ENCODE measurements at places on chromosomes 7 and 10.
A peak's percentile ranks its signal among the peaks of the same experiment; 100 is the strongest.

GRCh38 chr7:31003097-31003496 lies 39.3 kb downstream of the GHRHR start:
- DNase-seq, result no peak

DNA sequence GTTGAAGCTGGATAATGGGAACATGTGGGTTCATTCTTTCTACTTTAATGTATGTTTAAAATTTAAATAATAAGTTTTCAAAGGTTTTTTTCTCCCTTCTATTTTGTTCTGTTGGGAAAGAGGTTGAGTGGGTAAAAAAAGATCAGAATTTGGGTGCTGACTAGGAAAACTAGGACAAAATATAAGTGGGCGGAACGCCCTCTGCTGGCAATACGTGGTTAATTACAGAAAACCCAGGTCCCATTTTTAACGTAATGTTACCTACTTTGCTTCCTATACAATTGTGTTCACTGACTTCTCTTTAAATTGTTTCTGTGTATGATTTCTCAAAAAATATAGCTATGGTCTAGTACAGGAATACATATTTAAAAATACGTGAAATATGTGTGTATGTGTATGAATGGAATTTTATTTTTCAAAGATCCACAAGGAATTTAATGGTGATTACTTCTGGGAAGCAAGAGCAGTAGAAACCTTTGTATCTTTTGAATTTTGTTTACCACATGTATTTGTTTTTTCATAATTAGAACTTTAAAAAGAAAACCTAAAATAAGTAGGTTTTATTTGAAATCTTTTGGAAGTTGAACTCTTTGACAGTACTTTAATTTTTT lies 8.7 kb downstream of the ECD start:
- peak; percentile 65 for DNase-seq

- no peak for DNase-seq
These were observed 21.6 kb upstream of the NUP205 start for GRCh38 chr7:135536150-135536549.

DNA sequence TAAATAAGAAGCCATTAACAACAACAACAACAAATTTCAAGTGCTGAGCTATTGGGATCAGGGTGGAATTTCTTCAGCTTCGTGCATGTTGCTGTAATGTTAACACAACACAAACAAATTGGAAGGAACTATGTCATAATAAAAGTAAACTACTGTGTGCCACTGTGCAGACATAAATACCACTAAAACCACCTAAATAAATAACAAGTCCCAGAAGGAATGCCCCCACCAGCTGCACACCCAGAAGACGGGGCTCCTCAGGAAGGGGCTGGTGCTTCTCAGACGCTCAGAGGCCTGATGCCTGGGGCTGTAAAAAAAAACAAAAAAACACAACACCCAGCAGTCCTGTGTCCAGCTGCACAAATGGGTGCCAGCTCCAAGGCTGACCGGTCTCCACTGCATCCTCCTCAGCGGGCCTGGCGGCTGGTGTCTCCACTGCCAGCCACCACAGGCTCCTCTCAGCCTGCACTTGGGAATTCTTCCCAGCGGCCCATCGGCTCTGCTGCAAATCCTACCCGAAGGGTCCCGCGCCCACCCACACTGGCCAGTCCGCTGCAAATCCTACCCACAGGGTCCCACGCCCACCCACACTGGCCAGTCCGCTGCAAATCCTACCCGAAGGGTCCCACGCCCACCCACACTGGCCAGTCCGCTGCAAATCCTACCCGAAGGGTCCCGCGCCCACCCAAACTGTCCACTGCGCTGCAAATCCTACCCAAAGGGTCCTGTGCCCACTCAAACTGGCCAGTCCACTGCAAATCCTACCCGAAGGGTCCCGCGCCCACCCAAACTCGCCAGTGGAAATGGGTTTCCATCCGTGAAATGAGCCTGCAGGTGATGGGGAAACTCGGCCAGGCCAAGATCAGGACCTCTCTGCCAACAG lies 35.8 kb upstream of the DNAAF5 start:
- DNase-seq, result no peak

GRCh38 chr7:152862856-152863255 lies 103.3 kb downstream of the ACTR3B start:
- DNase-seq, result no peak

- DNase-seq, result no peak
These were observed 30.2 kb downstream of the WDR86 start for GRCh38 chr7:151379534-151380198.

DNA sequence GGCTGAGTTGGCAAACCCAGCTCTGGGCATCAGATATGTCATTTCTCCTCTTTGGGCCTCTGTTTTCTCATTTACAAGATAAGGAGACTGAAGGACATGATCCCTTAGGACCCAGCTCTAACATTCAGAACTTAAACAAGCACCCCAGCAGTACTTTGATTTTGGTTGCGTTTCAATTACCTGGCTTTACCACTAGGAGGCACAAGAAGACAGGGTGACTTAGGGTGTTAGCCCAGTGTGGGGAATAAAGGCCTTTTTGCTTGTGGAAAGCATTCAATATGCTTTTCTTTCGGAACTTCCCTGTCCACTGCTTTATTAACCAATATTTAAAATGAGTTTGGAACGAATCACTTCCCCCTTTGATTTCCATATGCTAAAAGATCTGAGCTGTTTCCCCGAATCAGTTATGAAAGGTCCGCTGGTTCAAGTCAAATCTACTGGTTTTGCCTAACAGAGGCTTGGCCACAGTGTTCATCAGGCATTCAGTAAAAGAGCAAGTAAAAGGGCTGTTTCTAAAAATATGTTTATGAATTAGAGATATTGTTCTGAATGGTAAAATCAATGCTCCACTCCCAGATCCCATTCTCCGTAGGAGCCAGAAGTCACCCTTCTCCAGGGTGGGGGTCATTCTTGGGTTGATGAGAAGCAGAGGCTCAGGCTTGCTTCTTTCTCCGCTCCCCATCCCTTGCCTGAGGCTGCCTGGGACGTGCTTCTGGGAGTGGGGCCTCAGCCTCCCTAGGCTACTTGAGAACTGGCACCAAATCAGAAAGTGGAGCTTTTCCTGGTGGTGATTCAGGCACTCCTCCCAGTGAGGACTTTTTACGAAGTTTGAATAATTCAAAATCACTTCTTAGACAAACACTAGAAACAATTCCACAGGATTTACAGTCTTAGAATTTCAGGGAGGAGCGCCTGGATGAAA lies 105.5 kb downstream of the MYOF start:
- DNase-seq, result peak; percentile 80

DNA sequence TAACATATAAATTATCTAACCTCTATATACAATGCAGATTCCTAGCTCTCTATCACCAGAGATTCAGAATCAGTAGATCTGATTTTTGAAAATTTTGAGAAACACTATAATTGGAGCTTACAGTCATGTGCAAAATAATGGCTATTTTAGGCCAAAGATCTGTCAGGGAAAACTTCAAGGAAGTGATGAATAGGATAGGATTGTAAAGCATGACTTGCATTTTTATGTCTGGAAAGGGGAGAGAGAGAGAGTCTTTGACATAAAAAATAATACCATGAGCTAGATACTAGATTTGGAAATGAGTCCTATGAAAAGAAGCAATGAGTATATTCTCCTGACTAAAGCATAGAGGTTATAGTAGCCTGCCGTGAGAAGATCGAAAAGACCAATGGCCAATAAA lies 181.1 kb downstream of the SDHAF3 start:
- no peak for DNase-seq

DNA sequence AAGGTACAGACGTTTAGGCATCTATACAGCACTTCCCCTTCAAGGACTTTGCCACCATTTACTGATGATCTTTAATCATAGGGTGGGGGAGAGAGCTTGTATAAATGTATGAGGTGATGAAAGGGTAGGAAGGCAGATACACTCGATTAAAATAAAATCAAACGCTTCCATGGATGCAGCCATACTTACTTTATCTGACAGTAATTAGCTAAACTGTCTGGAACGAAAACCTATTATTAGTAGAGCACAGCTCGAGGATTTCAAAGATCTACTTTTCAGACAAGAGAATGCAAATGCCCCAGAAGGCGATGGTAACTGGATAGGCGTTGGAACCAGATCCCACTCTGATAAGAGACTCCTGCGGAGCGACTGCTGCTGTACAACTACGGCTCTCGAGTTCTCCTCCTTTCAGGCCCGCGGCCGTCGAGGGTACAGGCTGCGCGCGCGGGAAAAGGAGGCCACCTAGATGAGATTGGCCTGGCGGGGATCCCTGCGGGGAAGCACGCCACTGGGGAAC lies 3.1 kb upstream of the NKX2-3 start:
- DNase-seq, result no peak

GRCh38 chr7:155882596-155882995 lies 70.3 kb upstream of the SHH start:
- no peak for DNase-seq

GRCh38 chr10:131891196-131891928 lies 9.4 kb upstream of the PPP2R2D start:
- no peak for DNase-seq

All from CD4-positive, alpha-beta T cell treated with Interleukin-4 for 4 hours (primary cell).